ENCODE measurements at places on chromosomes 5 and 9. TPM values are rescaled to one million over a fixed set of nuclear protein-coding genes. Genes with fewer than 3 reads are reported as not detected.

Gene SEMA5A
- total RNA-seq = 29.3 TPM

Gene TMOD1
- 11.4 TPM for total RNA-seq

Gene FRRS1L
- 10.1 TPM for total RNA-seq

Gene CYSRT1
- 0.78 TPM for total RNA-seq

Gene SLC34A3
- 0.49 TPM for total RNA-seq

Gene RLN2
- not detected for total RNA-seq

Gene FAM81B
- total RNA-seq = not detected

Gene PAIP2
- total RNA-seq = 73.3 TPM

Gene ZCCHC10
- total RNA-seq = 18.5 TPM

Gene NUTM2G
- total RNA-seq = not detected

Gene PCDHB6
- total RNA-seq = 0.60 TPM

Gene TLX3
- not detected for total RNA-seq

Gene CDKN2B-AS1
- 0.55 TPM for total RNA-seq

Gene ELOVL7
- 66.8 TPM for total RNA-seq

Gene GPR150
- not detected for total RNA-seq

Gene SLC46A2
- 0.14 TPM for total RNA-seq

Gene GFI1B
- total RNA-seq = 1.3 TPM

Gene NSUN2
- 37.1 TPM for total RNA-seq

Gene DAPK1
- total RNA-seq = 179 TPM

Gene SKIC3
- 57.4 TPM for total RNA-seq

Gene P4HA2
- 47.5 TPM for total RNA-seq

Gene SCGB3A2
- not detected for total RNA-seq

Gene NRG2
- 14.5 TPM for total RNA-seq

Gene PTGES
- 5.0 TPM for total RNA-seq

Gene IL5
- not detected for total RNA-seq

Gene BHMT2
- total RNA-seq = 11.0 TPM

Gene MSANTD3
- total RNA-seq = 14.9 TPM

Gene ST8SIA4
- 9.4 TPM for total RNA-seq

Gene OTP
- not detected for total RNA-seq

Gene LRRC19
- total RNA-seq = 16.7 TPM

Gene SPINK7
- total RNA-seq = not detected

Gene LCN15
- total RNA-seq = not detected

Gene POLR3G
- 1.2 TPM for total RNA-seq

Gene FOXI1
- 0.69 TPM for total RNA-seq

Gene IL13
- total RNA-seq = not detected

All from mucosa of gallbladder (tissue), 1 donor.